ENCODE measurements at places on chromosomes 7 and 10.

DNA sequence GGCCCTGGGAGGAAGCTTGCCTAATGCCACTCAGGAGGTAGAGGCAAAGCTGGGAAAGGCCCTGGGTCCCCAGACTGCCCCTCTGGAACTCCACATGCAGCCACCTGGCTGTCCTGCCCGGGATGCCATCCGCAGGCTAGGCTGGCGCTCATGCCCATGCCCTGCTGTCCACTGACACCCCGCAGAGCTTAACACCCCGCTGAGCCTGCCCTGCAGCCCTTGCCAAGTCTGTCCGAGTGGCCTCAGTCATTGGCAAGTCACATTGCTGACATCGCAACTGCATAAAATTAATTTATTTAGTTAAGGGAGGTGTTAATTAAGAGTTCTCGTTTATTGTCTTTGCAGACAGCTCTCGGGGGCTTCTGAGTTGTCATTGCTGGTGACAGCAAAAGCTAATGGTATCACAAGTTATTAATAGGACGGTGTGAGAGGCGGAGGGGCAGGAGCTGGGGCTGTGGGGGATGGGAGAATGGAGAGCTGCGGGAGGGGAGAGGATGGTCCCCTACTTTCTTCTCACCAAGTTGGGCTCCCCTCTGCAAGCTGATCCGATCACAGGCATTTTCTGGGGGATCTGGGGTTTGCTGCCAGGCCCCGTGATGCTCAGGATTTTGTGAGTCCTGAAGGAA, 55.6 kb upstream of the PCBD1 start:
- DNase-seq: no peak

DNA sequence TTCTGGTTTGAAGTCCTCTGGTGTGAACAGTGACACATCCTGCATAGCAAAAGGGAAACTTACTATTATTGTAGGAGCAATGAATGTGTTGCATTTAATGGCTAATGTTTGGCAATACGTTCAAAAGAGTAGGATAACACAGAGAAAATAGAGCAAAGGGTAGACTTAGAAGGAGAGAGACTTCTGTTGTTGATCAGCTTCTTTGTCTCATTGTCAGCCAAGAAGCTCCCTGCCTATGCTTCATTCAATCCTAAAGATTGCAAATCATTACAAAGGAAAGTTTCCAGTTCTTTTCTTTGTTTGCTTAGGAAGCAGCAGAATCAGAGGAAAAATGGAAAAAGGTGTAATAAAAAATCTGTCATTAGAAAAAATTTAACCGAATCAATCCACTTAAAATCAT, 7.9 kb upstream of the TSPAN13 start:
- no peak for DNase-seq

DNA sequence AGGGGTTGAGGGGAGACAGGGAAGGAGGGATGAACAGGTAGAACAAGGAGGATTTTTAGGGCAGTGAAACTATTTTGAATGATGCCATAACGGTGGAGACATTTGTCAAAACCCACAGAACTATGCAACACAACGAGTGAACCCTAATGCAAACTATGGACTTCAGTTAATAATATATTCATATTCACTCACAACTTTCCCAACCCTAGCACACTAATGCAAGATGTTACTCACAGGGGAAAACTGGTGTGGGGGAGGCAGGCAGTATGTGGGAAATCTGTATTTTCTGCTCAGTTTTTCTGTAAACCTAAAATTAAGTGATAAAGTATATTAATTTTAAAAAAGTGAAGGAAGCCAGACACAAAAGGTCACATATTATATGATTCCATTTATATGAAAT, 17.3 kb downstream of the GNA12 start:
- DNase-seq: no peak

DNA sequence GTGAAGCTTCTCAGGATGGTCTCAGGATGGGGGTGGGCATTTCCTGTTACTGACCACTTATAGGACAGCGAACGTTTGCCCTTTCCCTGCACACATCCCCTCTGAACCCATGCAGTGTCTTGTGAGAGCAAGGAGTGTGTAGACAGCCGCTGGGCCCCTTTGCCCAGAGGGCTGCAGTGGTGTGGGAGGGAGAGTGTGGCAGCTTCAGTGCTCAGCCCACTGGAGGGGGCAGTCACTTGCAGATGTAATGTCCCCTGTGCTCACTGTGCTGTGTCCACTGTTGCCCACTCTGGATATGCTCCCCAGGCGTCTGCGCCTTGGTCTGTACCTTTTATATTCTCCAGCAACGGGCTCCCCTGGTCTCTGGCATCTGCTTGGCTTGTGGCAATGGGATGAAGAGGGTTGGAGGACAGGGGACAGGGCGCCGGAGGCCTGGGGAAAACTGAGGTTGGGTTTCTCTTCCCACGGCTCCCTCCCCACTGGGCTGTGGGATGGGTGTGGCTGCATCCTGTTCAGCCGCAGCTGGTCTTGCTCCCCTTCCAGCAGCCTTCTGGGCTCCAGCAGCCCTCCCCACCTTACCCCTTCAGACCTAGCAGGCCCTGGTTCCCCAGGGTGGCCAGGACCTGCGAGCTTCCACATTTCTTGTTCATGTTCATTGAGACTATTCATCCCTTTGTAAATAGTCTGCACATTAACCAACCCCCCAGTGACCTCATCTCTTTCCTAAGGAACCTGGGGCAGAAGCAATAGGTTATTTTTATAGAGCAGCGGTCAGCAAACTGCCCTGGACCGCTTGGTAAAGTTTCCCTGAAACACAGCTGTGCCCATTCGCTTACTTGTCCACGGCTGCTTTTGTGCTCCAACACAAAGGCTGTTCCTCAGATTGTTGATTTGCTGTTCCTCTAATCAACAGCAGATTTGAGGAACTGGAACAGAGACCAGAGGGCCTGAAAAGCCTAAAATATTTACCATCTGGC, 6.1 kb downstream of the ZNF789 start:
- DNase-seq: no peak

GRCh38 chr10:113711142-113711541, 31.4 kb downstream of the CASP7 start:
- DNase-seq: no peak

DNA sequence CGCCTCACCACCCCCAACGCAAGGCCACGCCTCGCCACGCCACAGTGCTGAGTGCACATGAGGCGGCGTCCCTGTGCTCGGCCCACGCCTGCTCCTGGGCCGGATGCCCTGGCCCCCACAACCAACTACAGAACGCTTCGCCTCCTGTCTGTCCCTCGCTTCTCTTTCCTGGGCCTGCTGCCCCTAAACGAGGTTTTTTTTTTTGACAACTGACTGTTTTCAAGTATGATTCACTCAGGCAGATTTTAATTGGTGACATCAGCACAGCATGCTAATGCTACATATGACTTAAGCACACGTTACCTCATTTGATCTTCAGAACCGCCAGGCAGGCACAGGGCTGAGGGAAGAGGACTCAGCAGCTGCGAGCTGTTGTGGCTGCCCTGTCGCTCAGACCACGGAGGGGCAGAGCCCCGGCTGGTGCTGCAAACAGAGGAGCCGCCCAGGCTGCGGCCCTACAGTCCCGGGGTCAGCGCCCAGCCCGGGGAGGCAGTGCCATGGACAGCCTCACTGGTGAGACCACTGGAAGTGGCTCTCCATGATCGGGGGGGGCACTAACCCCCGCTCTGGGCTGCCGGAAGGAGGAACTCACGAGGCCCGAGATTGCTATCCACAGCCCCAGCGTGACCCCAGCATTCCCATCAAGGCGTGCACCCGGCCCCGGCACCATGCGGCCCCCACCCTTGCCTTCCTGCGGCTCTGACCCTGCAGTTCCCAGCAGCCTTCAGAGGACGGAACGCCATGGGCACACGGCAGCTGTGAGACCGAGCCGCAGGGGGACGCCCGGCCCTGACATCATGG, 212.8 kb downstream of the MAD1L1 start:
- peak; percentile 78 for DNase-seq

- no peak for DNase-seq
Observed at GRCh38 chr7:94249631-94250030, 145.1 kb upstream of the COL1A2 start.

DNA sequence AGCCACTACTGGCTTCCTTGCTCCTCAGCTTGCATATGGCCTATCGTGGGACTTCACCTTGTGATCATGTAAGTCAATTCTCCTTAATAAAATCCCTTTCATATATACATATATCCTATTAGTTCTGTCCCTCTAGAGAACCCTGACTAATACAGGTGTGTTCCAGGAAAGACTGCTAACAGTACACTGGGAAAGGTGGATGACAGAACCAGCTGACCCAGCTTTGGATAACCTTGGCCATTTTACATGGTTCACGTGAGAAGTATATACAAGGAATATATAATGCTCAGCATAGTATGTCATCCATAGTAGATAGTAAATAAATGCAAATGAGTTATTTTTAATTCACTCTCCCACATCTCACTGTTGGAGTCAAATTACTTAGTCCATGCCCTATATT, 1003.5 kb downstream of the SORCS3 start:
- DNase-seq: no peak

DNA sequence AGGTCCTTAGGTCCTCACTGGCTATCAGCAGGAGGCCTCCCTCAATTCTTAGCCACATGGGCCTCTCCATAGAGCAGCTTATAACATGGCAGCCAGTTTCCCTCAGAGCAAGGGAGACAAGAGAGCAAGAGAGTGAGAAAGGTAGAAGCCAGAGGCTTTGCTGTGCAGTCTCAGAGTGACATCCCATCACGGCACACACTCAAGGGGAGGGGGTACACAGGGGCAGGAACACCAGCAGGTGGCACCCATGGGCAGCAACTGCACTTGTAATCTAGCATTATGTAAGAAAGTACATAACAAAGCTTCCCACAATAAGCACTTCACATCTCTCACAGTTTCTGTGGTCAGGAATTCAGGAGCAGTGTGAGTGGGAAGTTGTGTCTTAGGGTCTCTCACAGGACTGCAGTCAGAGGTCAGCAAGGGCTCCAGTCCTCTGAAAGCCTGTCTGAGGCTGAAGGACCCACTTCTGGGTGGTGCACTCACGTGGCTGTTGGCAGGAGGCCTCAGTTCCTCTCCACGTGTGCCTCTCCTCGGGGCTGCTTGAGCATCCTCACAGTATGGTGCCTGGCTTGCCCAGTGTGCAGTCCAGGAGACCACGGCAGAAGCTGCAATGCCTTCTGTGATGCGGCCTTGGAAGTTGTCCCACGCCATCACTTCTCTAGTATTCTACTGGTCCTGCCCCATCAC, 159.4 kb downstream of the OAT start:
- DNase-seq: no peak

- DNase-seq: no peak
Observed at GRCh38 chr10:13571541-13571940, 15.2 kb upstream of the PRPF18 start.

GRCh38 chr10:34723750-34724149, 91.3 kb downstream of the PARD3 start:
- no peak for DNase-seq

DNA sequence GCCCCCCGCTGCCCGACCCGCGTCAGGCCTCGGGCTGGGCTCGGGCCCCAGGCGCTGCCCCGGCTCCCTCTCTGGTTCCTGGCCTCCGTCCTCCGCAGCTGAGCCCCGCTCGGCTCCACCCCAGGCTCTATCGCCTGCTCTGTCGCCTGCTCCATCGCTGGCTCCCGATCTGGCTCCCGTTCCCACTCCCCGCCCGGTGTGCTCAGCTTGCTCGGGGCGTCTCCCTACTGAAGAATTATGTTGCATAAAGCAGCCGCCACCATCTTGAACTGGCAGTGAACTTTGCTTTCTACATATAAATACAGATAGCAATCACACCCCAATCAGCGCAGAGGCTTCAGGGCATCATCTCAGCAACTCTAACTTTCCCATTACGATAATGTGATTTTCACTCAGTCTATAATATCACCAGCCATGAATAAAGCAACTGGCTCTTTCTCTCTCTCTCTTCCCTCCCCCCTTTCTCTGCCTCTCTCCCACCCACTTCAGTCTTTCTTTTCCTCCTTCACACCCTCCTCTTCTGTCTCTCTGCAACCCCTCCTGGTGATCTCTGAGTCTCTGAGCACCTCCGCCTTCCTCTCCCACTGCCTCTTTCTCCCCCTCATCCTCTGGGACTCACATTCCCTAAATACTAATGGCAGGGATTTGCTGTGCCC, 43.3 kb upstream of the BTRC start:
- DNase-seq: no peak

DNA sequence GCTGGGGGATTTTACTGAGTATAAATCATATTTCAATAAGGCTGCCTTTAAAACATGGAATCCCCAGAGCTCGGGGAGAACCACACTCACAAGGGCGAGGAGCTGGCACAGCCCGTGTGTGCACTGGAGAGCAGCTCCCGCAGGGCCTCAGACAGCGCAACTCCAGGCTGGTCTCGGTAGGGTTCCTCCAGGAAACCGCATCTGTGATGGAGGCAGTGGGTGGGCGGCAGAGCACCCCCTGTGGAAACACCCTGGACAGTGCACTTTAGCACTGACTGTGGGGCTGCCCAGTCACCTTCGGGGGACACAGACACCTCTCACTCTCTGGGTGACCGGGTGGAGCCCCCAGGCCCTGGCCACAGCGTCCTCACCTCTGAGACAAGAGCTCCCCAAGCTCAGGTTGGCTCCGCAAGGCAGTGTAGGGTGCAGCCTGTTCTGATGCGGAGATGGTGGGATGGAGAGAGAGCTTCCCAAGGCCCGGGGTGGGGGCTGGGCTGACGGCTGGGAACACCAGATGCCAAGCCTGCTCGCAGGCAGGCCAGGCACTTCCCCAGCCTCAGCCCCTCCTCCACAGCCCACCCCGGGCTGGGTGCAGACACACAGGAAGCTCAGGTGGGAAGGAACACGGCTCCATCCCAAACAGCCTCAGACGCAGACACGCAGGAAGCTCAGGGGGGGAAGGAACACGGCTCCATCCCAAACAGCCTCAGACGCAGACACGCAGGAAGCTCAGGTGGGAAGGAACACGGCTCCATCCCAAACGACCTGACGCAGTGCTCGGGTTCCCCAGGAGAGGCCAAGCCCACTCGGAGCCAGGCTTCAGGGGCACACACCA, 224.4 kb downstream of the MAD1L1 start:
- no peak for DNase-seq

DNA sequence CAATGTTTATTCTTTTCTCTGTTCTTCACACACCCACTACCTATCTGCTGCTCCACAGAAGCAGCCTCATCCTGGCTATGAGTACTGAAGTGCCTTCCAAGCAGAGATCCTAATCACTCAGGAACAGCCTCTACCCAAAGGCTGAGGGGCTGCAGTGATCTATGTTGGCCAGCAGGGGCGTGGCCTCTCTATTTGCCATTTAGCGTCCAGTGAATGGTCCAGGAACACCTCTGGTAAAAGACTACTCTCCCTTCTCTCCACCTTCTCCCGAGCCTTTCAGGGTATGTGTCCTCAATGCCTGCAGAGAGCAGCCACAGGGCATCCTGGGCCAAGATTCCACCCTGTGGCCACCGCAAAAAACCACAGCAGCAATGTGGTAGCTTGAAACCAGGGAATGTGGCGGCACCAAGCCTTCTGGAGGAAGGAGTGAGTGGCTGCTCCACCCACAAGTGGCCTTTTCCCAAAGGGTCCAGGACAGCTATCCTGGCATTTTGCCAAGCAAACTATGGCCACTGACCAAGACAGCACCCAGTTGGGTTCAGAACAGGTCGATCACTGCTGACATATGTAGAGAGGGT, 70.9 kb downstream of the SYPL1 start:
- DNase-seq: no peak
